ENCODE measurements at places on chromosomes 5 and 9. TPM values are rescaled to one million over a fixed set of nuclear protein-coding genes. Genes with fewer than 3 reads are reported as not detected.

- DNase-seq, result no peak
These were observed 246.6 kb downstream of the HSPA4 start for GRCh38 chr5:133298447-133298846.

GRCh38 chr9:94805585-94805984 is 79.1 kb downstream of the AOPEP start:
- no peak for DNase-seq

- no peak for DNase-seq
These were observed 11.5 kb downstream of the AFF4 start for GRCh38 chr5:132951897-132952296.

GRCh38 chr5:147055850-147056566 is 177.5 kb upstream of the PPP2R2B start:
- no peak for DNase-seq

DNA sequence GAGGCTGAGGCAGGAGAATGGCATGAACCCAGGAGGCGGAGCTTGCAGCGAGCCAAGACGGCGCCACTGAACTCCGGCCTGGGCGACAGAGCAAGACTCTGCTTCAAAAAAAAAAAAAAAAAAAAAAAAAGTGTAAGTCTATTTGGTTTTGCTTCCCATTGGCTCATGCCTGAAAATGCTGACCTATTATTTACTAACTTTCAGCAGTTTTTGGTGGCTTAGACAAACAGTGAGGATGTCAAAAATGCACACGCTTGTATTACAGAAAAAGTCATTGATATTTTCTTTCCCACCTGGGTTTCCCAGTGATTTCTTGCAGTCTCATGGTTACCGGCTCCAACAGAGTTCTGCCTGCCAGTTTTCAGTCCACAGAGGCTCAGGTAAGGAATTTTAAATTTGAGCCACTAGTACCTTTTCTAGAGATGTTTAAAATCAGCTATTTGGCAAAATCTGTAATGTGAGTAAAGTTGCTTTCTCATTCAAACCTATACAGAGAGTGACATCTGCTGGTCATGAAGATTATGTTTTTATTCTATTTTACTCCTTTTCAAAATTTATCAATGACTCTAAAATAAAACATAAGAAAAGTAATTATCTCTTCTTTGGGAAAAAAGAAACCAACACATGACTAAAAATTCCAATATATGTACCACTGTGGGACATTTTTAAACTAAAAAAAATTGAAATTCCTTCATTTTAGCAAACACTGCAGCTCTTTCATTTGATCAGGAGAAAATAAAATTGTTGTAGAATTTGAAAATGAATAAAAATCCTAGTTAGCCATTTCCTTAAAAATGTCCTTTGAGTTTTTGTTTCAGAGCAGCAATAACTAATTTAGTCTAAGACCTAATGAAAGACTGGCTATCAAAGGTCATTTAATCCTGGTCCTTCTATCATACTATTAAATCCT is 8.8 kb downstream of the FAM200C start:
- DNase-seq, result no peak

The KCNN2 gene
- 4.8 TPM for polyA plus RNA-seq

GRCh38 chr9:70951749-70952727 is 169.4 kb downstream of the TRPM3 start:
- no peak for DNase-seq

DNA sequence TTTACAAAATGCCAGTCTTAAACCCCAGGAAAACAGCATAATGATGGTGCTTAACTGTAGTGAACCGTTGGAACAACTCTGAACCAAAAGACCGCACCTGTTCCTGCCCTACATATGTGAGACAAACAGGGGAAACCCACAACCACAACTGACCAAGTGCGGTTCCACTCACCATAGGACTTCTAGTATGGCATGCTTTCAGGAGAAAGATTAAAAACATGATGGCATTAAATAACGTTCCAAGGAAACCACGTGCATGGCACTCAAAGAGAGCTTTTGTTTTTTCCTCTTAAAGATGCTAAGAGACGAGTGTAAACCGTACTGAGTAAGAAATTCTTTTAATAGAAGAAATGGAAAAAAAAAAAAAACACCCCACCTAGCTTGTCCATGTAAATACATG is 119.8 kb downstream of the SSBP2 start:
- DNase-seq, result no peak

DNA sequence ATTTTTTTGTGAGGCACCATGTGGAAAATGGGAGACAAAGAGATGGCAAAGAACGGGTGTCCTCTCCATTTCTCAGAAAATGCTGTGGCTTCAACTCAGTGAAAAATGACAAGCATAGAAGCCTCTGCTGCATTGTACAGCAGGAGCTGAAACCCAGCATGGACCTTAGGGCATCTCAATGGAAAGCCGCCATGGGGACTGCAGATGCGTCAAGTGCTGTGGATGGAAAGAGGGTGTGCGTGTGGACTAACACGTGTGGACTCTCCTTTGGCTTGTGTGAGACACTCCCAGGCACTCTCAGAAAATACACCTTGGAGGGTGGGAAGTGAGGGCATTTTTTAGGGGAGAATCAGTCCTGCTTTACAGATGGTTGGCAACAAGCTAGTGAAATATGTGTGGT is 2.2 kb upstream of the GLRX start:
- no peak for DNase-seq

The FAM151B gene
- 2.5 TPM for polyA plus RNA-seq

- no peak for DNase-seq
These were observed 93.6 kb upstream of the ZNF462 start for GRCh38 chr9:106769331-106769730.

The PIP5K1B gene
- polyA plus RNA-seq, result 8.3 TPM

The PKD2L2 gene
- polyA plus RNA-seq, result 0.26 TPM

DNA sequence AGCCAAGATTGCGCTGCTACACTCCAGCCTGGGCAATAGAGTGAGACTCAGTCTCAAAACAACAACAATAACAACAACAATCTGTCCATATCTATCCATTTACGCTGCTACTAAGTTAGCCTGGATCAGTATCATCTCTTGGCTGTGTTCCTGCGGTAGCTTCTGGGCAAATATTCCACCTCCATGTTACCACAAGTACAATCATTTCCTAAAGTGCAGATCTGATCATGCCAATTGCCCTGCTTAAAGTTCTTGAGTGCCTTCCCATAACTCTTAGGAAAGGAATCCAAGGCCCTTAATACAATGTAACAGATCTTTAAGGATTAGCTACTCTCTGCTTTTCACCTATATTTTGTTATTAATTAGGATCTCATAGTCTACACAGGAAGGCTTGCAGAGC is 15.4 kb upstream of the PPP2R2B start:
- DNase-seq, result no peak

DNA sequence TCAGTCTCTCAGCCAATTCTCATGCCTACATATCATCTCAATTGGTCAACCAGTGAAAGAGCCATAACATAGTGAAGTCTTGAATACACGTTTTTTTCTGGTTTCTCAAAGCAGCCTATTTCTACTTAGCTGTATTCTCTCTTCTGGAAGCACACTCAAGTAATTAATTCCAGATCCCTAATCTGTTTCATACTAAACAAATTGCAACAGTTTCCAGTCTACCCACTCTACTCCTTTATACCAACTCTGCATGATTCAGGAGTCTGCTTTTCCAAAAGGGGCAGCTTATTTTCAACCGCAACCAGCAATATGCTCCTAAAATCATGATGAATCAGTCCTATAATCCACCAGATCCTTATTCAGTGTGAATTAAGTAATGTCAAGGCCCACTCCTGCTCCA is 211.7 kb downstream of the TLE1 start:
- DNase-seq, result no peak

DNA sequence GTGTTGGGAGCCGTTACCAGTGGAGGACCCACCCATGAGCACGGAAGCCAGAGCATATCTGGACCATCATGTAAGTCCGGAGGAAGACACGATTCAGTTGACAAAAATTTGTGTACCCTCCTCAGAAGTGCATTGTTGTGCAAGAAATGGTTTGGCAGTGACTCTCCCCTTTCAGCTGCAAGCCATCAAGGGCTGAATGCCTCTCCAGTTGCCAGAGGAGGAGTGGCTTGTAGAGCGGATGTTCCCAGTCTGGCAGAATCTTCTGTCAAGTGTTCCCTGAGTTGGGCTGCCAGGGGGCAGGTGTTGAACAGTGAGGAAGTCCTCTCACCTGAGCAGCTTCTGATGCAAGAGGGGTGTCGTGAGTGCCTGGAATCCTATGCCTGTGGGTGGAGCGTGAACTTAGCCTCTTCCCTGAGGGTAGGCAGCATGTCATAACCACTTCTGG is 27.6 kb upstream of the CDKN2AIPNL start:
- no peak for DNase-seq

DNA sequence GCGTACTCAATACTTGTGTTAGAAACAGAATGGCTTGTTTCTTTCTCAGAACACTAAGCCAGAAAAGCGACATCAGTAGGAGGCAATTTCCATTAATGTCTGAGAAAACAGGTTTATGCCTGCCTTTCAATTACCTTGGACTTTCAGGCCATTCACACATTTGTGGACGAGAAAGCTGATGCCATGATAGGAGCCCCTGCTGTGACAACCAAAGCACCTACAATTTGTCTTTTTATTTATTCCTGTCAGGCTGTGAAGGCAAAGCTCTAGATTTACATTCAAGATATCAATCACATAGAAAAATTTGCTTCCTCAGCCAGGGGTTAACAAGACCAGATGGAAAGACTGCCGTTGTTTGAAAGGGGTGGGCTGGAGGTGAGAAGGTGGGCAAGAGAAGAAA is 76.2 kb downstream of the C7 start:
- no peak for DNase-seq

The SLC36A2 gene
- polyA plus RNA-seq, result 7.4 TPM

The POLR3G gene
- 1.8 TPM for polyA plus RNA-seq

- DNase-seq, result no peak
These were observed 40.6 kb upstream of the ZNG1F start for GRCh38 chr9:41229408-41230401.

DNA sequence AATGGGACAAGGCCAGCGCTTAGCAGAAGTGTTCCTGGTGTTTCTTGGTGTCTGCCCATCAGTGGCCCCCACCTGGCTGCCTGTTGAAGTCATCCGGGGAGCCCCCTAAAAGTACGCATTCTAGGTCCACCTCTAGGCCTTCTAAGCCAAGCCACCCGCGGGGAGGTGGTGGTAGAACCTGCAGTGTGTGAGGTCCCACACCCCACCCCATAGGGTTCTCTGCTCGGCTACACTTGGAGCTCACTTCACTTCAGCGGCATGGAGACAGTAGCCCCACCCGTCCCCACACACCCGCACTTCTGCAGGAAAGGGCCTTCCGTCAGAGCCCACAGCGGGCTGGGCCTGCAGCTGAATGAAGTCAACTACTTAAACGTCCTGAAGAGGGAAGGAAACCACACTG is 29.6 kb upstream of the FCN2 start:
- DNase-seq, result no peak

The PSAT1 gene
- polyA plus RNA-seq, result 73.3 TPM

GRCh38 chr5:150573867-150574817 is 66.2 kb downstream of the NDST1 start:
- DNase-seq, result no peak

DNA sequence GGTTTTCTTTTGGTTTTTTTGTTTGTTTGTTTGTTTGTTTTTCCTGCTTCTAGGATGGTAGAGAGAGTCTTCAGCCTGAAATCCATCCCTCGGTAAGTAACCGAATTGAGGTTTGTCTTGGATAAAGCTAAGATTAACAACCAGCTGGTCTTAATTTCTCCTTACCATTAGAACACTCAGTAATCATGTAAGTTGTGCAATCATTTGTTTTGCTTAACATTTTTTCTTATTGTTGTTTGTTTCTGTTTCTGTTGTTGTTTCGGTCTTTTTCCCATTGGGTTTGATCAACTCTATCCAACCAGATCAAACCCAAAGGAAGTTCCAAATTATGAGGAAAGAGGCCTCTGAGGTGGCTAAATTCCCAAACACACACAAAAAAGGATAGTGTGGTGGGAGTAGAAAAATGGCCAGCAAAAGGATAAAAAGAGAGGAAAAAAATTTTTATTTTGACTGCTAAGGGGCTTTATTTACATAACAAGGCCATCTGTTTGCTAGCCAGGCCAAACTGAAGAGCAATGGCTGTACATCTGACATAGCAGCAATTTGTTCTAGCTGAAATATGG is 49.6 kb upstream of the ANKRD31 start:
- DNase-seq, result no peak

DNA sequence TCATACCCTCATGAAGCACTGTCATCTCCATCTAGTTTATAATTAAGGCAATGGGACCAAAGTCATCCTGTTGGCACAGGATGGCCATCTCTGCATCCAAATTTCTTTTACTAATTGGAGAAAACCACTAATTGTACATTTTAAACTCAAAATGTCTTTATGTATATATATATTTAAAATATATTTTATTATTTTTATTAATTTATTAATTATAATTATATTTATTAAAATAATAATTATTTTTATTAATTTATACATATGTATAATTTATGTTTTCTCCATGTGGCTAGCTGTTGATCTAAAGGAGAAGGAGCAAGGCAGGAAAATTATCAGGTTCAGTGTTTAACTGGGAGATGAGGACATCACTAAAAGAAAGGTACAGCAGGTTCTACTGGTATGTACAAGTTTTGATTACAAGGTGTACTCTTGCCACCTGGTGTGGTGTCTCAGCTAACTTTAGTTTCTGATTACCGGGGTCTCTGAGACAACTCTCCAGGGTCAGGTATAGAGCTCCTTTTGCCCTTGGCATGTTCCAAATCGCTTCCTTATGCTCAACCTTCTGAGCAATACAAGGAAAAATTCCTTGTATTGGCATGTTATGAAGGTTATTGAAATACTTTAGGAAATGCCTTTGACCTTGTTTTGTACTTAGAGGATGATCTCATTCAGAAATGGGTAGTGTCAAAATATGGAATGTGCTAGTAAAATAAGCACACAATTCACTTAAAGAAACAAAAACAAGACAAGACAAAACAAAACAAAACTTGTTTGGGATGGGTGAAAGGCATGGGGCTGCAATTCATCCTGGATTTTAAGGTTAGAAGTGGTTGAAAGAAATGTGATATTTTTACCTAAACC is 79.6 kb downstream of the GHR start:
- no peak for DNase-seq

Data from right renal cortex interstitium (tissue), 3 donors.